ENCODE measurements at places on chromosomes 1 and 21. TPM values are rescaled to one million over a fixed set of nuclear protein-coding genes. Genes with fewer than 3 reads are reported as not detected.
A peak's percentile ranks its signal among the peaks of the same experiment; 100 is the strongest.

Gene CSMD2
- 14.0 TPM for total RNA-seq

Gene FAM177B
- not detected for total RNA-seq

Gene SPOCD1
- 3.7 TPM for total RNA-seq

DNA sequence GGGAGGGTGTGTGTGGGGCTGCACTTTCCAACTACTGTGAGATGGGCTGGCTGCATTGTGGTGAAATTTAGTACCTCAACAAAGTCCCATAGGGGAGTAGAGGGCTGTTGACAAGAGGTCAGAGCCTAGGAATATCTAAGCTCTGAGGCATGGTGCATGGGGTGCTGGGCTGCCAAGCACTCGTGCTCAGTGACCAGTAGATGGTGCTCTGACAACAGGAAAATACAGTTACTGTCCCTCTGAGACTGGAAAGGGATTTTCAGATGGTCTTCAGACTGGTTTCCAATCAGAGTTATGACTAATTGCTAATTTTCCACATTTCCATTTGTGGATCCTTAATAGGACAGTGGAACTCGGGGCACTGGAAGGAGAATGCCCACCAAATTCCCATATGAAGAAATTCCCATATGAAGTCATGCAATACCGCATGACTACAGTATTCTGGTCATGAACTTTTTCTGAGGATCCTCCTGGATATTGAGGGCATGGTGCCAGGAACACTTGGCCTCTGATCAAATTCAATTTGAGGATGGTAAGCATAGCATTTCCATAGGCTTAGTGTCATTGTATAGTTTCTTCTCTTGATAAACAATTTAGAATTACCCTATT lies 4.1 kb upstream of the CACNA1E start:
- H3K27me3 ChIP-seq, result peaks cover 47% of the 10 kb centered on the region
- peak; percentile 56 for DNase-seq
- H3K36me3 ChIP-seq, result no peaks in the 10 kb centered on the region
- no peak overlapping the region for H3K4me3 ChIP-seq
- H3K4me1 ChIP-seq, result peaks cover 21% of the 10 kb centered on the region
- H3K27ac ChIP-seq, result no peak overlapping the region

- H3K27me3 ChIP-seq, result no peaks in the 10 kb centered on the region
- no peaks in the 10 kb centered on the region for H3K36me3 ChIP-seq
- DNase-seq, result no peak
- no peak overlapping the region for H3K27ac ChIP-seq
- no peak overlapping the region for H3K4me3 ChIP-seq
Observed at GRCh38 chr1:237927198-237927597, 36.5 kb upstream of the ZP4 start.

DNA sequence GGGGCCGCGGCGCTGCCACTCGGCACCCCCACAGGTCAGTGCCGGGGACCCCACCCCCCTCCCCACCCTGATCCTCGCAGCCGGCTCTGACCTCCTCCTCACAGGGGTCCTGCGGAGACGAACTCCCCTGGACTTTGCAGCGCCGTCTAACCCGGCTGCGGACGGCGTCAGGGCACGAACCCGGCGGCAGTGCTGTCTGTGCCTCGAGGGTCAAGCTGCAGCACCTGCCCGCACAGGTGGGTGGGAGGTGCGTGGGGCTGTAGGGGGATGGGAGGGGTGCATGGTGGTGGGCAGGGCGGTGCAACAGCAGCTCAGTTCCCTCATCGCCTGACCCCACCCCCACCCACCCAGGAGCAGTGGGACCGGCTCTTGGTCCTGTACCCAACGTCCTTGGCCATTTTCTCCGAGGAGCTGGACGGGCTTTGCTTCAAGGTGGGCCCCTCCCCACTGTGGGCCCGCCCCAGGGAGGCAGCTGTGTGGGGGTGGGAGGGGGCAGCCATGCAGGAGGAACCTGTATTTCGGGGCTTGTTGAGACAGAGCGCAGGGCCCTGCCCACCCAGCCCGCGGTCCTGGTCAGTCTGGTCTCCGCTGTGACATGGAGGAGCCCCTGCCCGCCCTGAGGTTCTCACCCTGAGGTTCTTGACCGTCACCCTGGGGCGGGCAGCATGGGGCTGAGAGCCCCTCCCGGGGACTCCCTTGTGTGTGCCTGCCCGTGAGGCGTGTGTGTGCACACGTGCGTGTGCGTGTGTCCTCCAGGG lies 4.9 kb downstream of the PLEKHN1 start:
- H3K4me3 ChIP-seq, result no peak overlapping the region
- H3K27me3 ChIP-seq, result peaks cover 43% of the 10 kb centered on the region
- no peaks in the 10 kb centered on the region for H3K36me3 ChIP-seq
- H3K27ac ChIP-seq, result no peak overlapping the region
- no peak for DNase-seq

- H3K27ac ChIP-seq, result no peak overlapping the region
- peaks cover 37% of the 10 kb centered on the region for H3K27me3 ChIP-seq
- DNase-seq, result no peak
- H3K4me3 ChIP-seq, result no peak overlapping the region
Observed at GRCh38 chr21:42599486-42599885, 53.9 kb upstream of the PDE9A start.

Measured in WTC11 (cell line).